T-helper 22 cell (primary cell): ENCODE measurements at places on chromosomes 6 and 20.

GRCh38 chr6:132750455-132751248 is 7.1 kb downstream of the VNN2 start:
- no peak for DNase-seq

GRCh38 chr6:36563237-36563927 is 16.1 kb upstream of the STK38 start:
- no peak for DNase-seq

DNA sequence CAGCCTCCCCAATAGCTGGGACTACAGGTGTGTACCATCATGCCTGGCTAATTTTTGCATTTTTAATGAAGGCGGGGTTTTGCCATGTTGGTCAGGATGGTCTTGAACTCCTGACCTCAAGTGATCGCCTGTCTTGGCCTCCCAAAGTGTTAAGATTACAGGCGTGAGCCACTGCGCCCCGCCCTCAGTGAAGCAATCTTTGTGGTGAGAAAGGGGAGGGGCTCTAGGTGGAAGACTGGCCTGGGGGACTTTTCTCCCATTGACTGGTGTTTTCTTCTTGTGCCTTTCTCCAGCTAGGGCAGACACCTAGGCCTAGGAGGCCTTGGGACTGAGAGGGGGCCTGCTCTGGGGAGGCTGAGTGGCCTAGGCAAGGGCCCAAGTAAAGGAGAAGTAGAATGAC is 84.1 kb downstream of the DNAAF9 start:
- DNase-seq: no peak

GRCh38 chr6:24004062-24004461 is 122.0 kb upstream of the NRSN1 start:
- DNase-seq: no peak

DNA sequence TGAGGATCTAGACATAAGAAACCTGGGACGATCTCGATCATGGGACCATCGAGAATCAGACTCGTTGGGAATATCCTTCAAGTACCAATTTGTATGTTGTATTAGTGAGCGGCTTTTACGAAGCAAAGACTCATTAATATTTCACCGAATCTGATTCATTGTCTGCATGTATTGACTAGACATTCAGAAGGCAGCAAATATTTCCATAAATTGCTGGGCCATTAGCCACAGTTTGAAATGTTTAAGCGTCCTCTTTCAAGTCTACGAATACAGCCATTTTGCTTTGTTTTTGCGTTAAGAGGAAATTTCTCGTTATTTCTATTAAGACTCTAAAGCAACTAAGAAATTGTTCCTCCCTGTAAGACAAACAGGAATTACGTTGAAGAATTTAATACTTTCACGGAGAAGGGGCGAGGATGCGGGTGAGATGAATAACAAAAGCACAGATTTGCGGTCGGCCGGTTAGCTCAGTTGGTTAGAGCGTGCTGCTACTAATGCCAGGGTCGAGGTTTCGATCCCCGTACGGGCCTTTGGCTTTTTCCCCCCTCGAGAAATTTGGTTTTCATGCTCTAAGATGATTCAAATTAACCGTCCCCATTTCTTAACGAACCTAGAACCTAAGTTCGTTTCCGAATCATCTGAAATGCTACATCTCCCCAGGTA is 18.5 kb downstream of the POM121L2 start:
- DNase-seq: no peak

DNA sequence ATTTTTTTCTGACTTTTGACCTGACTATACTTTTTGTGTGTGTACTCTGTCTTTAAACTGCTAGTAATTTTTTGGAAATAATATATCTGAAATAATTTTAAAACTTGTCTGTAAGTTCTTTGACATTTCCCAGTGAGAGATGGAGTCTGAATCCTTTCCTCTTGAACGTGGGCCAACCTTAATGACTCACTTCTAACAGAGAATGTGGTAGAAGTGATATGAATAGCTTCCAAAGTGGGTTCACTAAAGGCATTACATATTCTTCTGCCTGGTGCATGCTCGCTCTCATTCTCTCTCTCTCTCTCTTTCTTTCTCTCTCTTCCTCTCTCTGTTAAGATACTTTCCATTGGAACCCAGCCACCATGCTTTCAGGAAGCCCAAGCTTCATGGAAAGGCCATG is 108.7 kb upstream of the FERMT1 start:
- no peak for DNase-seq

GRCh38 chr6:19086480-19086879 is 699.3 kb downstream of the RNF144B start:
- no peak for DNase-seq

DNA sequence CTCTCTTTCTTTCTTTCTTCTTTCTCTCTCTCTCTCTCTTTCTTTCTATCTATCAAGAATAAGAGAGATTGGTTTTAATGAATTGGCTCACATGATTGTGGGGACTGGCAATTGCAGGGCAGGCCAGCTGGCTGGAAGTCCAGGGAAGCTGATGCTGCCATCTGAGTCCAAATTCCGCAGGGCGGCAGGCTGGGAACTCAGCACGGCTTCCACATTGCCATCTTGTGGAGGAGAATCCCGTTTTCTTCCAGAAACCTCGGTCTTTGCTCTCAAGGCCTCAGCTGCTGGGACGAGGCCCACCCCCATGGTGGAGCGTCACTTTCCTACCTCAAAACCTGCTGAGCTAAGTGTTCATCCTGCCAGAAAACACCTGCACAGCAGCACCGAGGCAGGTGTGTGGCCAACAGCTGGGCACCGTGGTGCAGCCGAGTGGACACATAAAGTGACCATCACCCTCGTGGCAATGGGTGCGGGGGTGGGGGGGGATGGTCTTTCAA is 58.8 kb upstream of the SLCO4A1 start:
- no peak for DNase-seq

DNA sequence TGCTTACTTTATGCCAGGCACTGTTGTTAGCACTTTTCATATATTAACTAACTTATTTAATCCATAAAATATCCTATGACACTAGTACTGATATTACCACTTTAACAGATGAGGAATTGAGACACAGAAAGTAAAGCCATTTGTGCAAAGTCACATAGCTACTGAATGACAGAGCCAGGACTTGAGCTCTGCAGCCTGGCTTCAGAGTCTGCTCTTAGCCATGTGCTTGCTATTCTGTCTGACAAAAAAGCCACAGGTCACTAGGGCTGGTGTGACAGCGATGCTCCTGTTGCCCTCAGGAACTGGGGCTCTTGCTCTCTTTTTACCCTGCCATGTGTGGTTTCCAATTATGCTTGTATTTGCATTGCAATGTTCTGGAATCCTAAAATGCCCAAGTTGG is 44.7 kb upstream of the RNF8 start:
- DNase-seq: no peak

DNA sequence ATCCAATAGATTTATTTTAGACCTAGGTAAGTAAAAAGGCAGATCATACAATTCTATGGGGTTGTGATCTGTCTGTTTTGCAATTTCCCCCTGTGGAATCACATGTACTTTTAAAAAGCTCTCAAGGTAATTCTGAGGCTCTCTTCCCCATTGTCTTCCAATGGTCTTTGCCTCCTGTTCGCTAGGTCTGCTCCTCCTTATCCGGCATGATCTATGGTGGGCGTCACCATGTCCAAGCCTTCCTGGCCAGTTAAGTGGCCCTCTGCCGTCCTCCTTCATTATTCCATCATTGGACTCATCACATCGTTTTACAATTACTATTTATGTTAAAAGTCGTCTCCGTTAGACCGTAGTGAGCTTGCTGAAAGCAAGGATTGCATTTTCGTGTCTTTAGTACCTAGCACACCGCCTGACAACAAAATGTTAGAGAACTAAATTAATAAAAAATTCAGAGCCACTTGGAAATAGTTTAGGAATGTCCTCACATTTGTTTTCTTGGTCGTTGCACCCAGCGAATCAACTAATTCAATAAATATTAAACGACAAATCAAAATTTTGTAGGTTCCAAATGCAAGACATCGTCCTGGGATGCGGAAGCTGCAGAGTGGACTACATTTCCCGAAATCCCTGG is 2.2 kb upstream of the STXBP5 start:
- no peak for DNase-seq

- no peak for DNase-seq
Measured at GRCh38 chr20:5719861-5720403, 30.3 kb upstream of the SHLD1 start.

DNA sequence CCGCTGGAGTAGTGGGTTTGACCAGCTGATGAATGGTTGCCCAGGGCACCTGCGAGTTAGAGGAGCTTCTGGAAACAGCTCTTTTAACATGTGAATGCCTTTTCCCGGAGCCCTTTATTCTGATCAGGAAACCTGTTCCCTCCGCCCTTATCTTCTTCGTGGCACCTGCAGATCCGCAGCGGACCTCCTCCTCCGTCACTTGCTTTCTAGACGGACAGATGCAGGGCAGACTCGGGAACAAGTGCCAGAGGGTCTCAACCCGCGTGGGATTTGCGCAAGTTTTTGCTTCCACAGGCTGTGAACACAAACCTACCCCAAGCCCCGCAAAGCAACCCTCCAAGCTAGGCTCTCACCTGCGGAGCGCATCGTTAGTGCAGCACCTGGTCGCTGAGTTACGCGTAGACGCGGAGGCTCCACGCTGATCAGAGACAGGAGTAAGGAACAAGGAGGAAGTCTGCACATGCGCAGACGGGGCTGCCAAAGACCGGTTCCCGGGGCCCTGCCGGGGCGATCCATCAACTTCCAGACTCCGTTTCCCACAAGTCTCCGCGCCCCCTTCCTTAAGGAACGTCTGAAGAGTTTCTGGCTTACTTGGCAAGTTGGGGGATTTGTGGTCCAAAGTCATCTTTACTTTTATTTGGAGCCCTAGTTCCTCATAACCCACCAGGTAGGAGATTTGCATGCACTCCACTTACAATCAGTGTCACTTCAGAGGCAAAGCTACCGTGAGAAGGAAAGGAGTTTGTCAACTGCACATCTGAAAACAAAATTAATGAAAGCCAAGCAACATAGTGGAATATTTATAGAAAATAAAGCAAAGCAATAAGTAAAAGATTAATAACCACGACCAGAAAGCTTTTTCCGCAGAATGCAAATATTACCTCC is 52.7 kb upstream of the ELMO2 start:
- DNase-seq: no peak

DNA sequence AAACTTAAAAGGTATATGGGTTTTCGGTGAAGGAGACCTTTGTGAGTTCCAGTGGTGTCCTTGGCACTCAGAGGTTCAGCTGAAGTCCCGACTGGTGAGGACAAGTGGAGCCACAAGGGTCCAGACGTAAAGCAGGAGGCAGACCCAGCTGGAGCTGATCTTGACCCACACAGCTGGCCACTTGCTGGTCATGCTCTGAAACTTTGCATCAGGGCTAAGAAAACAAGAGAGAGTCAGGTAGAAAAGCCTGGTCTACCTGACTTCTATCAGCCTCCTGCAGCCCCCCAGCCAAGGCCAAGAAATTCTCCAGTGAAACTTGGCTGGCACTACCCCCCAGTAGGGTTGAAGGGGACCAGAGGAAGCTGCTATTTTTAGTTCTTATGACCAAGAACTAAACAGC is 21.6 kb downstream of the SERINC3 start:
- DNase-seq: no peak

- no peak for DNase-seq
Measured at GRCh38 chr20:24753130-24753529, 195.9 kb upstream of the CST7 start.

- no peak for DNase-seq
Measured at GRCh38 chr20:57683287-57683686, 26.5 kb downstream of the PMEPA1 start.

DNA sequence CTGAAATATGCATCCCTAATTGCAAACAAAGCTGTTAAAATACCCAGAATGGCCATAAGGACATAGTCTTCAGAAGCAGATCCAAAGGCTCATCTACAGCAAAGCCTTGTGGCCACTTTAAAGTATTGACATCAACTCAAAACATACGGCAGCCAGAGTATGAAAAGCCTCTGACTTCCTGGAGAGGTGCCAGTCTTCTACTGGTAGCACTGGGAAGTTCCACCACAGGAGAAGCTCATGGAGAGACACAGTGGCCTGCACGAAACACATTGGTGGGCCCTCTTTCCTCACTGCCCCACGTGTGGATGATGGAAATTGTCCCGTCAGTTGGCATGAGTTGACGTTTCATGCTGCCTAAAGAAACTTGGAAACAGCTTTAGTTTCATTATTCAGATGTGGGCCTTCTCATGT is 202.6 kb upstream of the HEY2 start:
- DNase-seq: no peak

DNA sequence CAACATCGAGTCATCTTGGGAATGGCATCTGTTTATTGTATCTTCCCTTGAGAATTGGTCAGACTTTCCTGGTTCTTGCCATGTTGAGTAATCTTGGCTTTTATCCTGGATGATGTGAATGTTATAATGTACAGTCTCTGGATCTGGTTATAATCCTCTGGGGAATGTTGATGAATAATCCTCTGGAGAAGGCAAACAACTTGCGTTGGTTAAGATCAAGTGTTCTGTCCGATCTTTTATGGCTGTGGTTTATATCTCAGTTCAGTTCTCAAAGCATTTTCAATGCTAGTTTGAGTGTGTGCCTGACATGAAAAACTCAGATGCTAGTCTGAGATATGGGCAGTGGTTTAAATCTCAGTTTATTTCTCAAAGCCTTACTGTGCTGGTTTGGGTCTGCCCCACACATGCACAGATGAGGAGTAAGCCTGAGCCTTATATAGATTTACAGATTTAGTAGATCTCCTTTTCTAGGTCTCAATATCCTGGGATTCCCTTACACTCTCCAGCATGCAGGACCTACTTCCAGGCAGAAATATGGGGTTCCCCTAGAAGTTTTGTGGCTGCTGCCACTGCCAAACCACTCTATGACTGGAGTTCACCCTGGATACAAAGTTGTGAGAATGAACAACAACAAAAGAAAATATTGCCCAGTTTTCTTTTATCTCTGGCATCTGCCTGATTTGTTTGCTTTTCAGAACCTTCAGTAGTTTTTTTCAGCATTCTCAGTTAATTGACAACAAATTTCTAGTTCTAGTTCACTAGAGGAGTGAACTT is 191.8 kb upstream of the MAN1A1 start:
- no peak for DNase-seq

GRCh38 chr6:165668951-165669350 is 5.9 kb upstream of the PDE10A start:
- no peak for DNase-seq

GRCh38 chr6:7432391-7433120 is 42.9 kb downstream of the RIOK1 start:
- no peak for DNase-seq

DNA sequence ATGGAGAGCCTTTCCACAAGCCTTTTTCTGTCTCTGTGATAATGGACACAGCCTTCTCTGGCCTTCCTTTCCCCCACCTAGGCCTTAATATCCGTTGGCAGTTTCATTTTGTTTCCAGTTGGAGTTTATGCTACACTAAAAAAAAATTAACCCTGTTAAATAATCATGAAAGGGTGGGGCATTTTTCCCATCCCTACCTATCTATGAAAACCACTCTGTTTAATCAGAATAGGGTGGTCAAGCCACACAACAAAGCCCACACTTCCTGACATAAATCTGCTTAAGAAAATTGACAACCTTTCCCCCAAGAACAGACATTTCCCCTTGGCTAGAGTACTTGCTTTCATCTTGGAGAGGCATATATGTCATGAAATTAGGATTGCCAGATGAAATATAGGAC is 14.2 kb downstream of the TXLNB start:
- DNase-seq: no peak
